Activated CD8-positive, alpha-beta memory T cell treated with anti-CD3 and anti-CD28 coated beads for 24 hours (primary cell): ENCODE measurements at places on chromosomes 2 and 18.

GRCh38 chr2:105175231-105175630 is 66.3 kb upstream of the GPR45 start:
- DNase-seq = no peak

GRCh38 chr18:54946149-54946581 is 13.1 kb downstream of the CCDC68 start:
- DNase-seq = peak; percentile 62

DNA sequence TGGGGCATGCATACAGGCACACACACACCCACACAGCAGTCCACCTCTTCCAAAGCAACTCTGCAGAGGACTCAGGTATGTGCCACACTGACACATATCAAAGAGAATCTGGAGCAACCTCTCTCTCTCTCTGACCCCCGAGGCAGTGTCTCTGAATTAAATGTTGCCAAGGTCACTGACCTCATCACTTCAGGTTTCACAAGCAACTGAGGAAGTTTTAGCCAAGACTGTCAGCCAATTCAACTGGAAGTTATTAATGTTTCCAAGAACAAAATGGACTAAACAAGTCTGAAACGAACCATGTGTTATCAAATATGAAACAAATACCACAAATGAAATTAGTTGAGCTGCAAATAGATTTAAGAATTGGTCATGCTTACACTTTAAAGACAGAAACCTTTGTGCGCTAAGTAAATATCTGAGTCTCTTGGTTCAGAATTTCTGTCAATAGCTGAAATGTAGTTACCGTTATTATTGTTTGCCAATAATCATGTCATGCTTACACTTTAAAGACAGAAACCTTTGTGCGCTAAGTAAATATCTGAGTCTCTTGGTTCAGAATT is 86.1 kb downstream of the SLC25A12 start:
- no peak for DNase-seq

DNA sequence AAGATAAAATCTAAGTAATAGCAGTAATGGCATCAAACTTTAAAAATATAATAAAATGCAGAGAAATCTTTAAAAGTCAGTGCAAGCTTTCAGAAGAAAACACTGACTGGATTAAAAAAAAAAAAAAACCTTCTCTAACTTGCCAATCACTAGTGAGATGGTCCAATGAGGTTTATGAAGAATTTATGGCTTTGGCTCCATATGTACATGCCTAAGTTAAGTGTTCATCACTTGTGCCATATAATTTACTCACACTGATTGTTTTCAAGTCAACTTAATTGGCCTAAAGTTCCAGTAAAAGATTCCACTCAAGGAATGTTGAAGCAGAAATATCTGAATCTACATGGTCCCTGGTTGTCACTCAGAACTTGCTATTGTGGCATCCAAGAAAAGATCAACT is 40.7 kb upstream of the RAB27B start:
- DNase-seq = no peak

- peak; percentile 67 for DNase-seq
Observed at GRCh38 chr2:108583903-108584520, 49.7 kb downstream of the LIMS1 start.

GRCh38 chr2:134762508-134762907 is 43.7 kb upstream of the TMEM163 start:
- DNase-seq = no peak

DNA sequence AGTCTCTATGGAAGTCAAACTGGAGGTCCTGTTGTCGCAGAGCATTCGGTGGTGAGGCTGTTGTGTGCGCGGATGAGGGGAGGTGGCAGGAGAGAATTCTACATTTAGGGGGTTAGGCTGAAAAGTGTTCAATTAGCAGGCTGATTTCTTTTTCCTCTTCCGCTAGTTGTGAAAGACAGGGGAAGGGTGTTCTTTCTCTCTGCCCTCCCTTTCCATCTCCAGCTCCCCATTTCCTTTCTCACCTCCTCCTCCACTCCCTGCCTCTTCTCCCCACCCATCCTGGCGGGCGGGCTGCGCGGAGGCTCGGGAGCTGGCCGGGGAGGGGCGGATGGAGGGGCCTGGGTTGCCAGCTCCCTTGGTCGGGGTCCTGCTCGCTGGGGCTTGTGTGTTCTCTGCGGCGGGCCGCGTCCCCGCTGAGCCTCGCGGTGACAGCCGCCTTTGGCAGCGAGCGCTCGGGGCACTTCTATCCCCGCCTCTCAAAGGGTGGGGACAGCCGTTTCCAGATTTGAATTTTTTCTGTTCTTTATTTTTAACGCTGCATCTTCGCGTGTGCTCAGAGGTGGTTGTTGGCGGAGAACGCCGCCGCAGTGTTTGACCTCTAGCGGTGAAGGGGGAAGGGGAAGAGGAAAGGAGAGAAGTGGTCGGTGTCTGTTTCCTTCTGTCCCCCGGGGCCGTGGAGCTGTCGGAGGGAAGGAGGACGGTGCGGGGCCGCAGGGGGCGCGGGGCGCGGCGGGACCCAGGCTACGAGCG is 3.6 kb downstream of the SOX11 start:
- DNase-seq = no peak

DNA sequence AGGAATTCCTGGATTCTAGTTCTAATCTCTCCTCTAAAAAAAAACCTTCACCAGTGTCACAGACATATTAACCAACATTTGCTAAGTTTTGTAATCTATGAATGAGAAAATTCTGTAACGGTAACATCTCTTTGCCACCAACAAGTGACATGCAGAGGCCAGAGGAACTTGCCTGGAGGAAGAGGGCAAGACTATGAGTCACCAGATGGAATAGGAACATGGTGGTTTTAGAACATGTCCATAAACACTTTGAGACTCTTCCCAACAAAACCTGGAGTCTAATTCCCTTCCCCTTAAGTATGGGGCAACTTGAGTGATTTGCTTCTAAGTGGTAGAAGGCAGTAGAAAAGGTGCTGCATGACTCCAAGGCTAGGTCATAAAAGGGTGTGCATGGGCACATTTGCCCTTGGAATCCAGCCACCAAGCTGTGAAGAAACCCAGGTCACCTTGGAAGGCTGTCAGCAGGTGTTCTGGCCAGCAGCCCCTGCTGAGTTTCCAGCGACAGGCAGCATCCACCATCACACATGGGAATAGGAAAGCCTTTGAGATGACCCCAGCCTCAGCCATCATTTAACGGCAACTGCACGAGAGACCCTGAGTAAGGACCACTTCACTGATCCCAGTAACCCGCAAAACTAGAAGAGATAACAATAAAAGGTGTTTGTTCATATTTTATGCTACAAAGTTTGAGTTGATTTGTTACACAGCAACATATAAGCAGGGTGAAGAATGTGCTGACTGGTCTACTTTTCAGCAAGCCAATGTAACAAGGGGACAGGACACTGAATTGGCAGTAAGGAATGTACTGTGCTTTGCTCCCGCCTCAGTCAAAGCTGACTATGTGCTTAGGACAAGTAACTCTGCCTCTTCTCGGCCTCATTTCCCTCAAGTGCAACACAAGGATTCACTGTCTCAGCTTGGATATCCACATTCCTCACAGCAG is 90.6 kb downstream of the SKA1 start:
- DNase-seq = no peak

DNA sequence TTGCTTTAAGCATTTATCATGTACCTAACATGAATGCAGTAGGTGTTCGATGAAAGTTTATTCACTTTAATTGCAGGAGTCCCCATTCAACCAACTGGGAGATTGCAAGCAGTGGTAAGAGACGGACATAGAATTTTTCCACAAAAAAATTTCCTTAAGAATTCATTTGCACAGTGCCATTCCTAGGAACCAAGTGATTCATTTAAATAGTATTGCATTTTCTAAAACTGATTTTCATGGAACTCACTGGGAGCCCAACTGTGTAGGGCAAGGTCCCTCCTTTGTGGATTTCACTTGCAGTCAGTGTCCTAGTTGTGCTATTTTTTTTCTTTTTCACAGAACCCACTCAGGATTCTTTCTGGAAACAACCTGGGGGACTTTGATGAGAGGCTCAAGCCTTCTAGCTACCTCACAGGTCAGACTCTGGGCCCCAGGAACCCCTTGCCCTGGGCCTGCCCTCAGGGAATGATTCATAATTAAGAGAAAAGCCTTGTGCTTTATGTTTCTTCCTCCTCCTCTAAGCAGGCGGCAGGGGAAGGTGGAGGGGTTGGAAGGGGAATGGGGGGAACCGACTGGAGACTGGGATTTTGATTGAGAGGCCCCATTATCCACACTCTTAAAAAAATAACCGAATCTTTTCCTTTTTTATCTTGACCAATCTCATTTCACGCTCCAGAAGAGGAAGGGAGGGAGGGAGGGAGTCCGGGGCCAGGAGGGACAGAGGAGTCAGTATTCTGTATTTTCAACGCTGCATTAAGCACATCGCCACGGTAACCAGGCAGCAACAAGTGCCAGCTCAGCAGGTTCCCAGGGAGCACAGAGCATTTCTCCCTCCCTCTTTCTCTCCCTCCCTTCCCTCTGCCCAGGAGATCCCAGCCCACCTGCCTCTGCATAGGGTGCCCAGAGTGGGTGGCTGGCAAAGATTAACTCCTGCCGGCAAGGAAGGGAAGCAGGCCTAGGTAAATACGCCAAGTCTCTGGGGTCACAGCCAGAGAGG is 51.8 kb downstream of the PSD4 start:
- DNase-seq = no peak

GRCh38 chr18:3869848-3870247 is 419.9 kb downstream of the TGIF1 start:
- DNase-seq = no peak

- no peak for DNase-seq
Observed at GRCh38 chr2:207012461-207012860, 73.1 kb downstream of the CPO start.

DNA sequence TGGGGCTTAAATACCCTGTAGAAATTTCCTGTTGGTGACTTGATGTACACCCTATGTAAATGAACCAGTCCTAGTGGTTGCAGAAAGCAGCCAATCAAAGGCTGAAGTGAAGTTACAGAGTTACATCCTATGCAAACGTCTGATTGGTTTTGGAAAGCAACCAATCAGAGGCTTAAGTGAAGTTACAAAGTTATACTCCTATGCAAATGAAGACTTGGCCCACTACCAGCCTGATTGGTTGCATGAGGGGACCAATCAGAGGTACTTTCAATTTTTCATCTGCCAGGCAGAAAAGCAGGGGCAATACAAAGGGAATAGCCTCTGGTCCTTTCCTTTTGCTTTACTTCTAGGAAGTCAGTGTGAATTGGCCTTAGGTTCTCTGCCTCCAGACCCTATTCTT is 13.6 kb upstream of the ZNF397 start:
- no peak for DNase-seq

GRCh38 chr18:58871514-58872420 is 7.1 kb downstream of the ZNF532 start:
- no peak for DNase-seq

- DNase-seq = no peak
Observed at GRCh38 chr18:65279668-65280305, 471.0 kb upstream of the CDH7 start.
